ENCODE measurements at places on chromosomes 16 and 17. TPM values are rescaled to one million over a fixed set of nuclear protein-coding genes. Genes with fewer than 3 reads are reported as not detected.

Gene GAS2L2
- total RNA-seq = not detected

Gene CMTM2
- not detected for total RNA-seq

- peak; percentile 66 for DNase-seq
Measured at GRCh38 chr17:29592850-29593551, at the start of gene ANKRD13B. ANKRD13B (plus strand) TSS chr17:29593132; CDS start chr17:29593622, 490 bp downstream.

DNA sequence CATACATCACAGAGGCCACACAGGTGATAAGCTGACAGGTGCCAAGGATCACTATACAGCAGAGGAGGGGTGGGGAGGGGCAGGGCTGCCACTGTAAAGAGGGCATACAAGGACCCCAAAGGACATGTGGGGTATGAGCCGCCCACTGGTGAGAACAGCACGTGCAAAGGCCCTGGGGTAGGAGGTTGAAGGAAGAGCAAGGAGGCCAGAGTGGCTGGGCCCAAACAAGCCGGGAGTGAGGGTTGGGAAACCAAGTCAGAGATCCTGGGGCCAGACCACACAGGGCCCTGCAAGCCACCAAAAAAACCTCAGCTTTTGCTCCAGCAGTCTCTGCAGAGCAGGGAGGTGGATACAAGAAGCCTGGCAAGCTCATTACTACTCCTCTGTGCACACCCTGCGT lies 6.5 kb downstream of the NATD1 start:
- no peak for DNase-seq

Gene TMEM204
- 2.9 TPM for total RNA-seq

GRCh38 chr17:44655983-44656710 lies at the start of gene MEIOC:
MEIOC (plus strand) TSS chr17:44656468; CDS start chr17:44656614, 146 bp downstream.
- no peak for DNase-seq

Gene FBXL16
- 2.0 TPM for total RNA-seq

DNA sequence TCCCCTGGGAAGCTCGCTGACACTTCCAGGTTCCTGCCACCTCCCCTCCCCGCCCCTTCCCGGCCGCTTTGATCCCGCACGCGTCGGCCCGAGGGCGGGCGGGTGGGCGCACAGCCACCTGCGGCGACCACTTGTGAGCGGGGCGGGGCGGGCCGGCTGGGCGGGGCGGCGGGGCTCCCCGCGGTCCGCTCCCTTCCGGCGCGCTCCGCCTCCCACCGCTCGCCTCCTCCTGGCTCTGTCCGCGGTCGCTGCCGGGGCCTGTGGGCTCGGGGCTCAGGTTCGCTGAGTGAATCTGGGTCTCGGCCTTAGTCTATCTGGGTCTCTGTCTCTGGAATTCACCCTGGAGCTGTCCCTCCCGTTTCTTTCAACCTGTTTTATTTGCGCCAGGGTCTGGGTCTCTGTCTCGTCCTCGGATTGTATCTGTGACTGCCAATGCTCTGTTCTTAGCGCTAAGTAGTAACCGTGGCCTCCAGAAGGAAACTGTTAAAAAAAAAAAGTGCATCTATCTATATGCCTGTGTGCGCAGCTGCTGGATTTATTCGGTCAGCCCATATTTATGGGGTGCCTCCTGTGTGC lies 2.7 kb upstream of the HES7 start:
- peak; percentile 67 for DNase-seq

Gene YBX2
- 22.1 TPM for total RNA-seq

DNA sequence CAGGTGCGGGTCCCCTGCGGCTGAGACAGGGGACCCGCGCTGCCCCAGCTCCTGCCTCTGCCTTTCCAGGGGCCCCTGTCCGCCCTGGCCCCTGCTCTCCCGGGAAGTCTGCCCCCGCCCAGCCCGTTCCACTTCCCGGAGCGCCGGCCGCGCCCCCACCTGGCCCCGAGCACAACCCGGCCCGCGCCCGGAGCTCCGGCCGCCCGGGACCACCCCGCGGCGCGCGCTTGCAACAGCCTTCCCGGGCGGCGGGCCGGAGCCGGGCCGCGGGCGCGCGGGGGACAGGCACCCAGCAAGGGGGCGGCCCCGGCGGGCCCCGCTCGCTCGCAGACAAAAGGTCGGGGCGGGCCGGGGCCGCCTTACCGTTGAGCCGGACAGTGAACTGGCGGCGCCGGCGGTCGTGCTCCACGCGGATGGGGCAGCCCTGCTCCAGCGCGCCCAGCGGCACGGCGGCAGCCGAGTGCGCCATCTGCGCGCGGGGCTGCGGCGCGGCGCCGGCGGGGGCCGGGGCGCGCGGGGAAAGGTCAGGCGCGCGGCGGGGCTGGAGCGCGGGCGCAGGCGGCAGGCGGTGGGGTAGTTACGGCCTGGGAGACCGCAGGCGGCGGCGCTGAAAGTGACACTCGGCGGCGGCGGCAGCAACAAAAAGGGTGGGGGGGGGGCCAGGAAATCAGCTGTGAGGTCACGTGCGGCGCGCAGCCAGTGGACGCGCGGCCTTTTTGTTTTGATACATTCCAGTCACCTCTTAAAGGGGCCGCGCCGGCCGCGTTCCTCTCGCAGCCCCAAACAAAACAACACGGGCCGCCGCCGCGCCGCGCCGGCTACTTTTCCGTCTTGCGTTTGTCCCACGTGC lies at the start of gene NATD1:
Gene NATD1 (minus strand): TSS at position 615 of the 850 bp plus-strand sequence. CDS start 146 bp downstream, at position 469.
- peak; percentile 81 for DNase-seq

DNA sequence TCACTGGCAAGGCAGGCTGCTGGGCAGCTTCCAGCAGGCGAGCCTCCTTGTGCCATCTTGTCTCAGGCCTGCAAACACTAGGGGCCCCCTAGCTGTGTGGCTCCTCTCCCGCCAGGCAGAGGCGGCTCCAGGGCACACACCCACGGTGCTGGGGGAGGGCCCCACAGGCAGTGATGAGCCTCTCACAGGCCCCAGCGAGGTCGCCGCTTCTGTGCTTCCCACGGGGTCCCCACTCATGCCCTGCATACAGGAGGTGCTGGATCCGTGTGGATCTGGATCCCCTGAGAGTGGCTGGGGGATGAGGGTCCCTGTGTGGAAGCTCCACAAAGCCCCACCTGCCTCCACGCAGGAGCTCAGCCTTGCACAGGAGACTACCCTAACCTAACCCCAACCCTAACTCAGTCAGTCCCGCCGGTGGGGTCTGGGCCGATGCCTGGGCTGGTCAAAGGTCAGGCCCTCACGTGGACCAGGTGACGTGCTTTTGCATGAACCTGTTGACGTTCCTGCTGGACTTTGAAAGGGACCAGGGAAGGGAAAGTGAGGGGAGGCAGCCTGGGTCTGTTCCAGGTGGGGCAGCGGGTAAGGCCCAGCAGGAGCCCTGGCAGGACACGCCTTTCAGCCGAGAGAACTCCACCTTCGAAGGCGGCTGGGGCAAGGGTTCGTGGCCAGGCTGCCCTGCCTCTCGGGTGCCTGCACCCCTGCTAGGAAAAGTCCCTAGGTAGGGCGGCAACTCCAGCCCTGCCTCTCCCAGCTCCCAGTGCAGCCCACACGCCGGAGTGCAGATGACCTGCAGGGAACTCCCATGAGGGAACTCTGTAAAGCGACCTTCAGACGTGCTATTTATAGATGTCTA lies 5.2 kb downstream of the SECTM1 start:
- DNase-seq = peak; percentile 85

Gene TCAP
- 0.49 TPM for total RNA-seq

DNA sequence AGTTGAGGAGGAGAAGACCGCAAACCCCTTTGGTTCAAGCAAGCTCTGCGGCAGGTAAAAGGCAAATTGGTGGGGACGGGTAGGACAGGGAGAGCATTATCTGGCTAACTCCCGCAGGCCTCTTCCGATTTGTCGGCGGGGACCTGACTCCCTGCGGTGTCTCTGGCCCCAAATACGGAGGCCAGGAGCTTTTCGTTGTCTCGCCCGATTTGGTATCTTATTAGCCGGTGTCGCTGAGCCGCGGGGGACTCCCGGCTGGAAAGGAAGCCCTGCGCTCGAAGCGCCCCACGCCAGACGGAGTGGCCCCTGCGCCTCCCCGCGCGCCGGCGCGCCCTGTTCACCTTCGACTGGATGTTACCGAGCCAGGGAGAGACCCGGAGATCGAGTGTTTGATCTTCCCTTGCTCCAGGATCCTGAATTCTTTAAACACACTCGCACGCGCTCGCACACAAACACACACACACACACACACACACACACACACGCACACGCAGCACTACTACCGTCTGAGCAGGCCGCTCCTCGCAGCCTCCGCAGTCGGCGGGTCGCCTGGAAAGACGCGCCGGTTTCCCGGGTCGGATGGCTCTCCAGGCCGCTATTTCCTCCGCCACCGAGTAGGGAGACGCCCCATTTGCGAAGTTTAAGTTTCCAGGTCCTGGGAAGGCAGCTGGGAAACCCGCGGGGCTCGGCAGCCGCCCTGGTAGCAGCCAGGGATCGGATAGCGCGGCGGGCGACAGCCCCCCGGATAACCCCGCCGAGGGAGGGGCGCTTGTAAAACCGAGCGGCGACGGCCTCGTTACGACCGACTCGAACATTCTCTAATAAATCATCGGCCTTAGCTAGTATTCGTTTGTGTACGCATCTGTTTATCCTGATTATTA lies 3.3 kb downstream of the PRAC1 start:
- peak; percentile 46 for DNase-seq

GRCh38 chr17:65527857-65528591 lies 33.4 kb downstream of the AXIN2 start:
- DNase-seq = no peak

Gene CRHR1
- total RNA-seq = not detected

GRCh38 chr17:17075125-17075781 lies 33.0 kb downstream of the MPRIP start:
- no peak for DNase-seq

DNA sequence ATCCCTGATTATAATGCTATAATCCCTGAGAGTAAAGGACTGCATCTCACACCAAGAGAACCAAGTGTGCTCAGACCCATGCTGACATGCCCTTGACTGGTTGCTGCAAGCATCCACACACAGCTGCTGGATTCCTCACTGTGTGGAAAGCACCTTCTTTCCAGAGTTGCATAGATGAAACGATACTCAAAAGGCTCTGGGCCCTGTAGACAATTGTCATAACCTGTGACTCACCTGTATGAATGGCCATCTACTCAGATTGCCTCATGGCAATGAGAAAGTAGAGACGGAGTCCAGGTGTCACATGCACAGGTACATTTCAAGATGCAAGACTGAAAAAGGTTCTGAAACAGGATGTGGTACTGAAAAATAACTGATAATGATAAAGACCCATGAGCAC lies 58.1 kb downstream of the MPHOSPH6 start:
- DNase-seq = no peak

Gene ORAI3
- 22.1 TPM for total RNA-seq

DNA sequence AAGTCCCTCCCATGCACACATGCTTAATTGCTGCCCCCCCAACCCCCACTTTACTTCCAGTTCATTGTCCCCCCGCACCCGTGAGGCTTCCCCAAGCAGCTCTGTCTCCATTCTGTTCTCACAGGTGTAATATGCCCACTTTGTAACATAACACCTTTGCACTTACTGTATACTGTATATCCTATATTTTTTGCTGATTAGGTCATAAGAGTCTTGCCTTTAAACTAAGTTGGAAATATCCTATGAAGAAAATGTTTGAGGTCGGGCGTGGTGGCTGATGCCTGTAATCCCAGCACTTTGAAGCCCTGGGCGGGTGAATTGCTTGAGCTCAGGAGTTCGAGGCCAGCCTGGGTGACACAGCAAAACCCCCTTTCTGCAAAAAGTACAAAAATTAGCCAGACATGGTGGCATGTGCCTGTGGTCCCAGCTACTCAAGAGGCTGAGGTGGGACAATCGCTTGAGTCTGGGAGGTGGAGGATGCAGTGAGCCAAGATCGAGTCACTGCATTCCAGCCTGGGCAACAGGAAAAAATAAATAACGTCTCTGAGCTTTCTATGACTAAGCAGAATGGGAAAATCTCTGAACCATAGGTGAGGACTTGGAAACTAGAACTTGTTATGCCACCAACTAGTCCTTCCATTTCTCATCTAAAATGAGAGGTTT lies 76.1 kb downstream of the TNRC6C start:
- no peak for DNase-seq

DNA sequence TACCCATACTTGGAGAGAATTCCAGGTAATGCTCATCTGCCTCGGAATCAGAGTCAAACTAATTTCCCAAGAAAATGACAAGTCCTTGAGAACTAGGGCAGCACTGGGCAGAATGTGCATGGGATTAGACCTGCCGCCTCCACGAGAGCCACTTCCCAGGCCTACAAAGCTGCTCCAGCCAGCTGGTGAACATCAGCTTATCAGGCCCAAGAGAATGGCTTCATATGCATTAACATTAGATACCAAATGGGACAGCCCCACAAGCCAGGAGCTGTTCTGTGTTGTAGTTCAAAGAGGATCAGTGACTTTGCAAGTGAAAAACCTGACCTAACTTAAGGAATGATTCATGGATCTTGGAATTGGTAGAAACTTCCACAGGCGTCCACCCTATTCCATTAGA lies 203.3 kb downstream of the CYLD start:
- no peak for DNase-seq

GRCh38 chr17:1865252-1866037 lies 35.6 kb downstream of the RPA1 start:
- peak; percentile 63 for DNase-seq

DNA sequence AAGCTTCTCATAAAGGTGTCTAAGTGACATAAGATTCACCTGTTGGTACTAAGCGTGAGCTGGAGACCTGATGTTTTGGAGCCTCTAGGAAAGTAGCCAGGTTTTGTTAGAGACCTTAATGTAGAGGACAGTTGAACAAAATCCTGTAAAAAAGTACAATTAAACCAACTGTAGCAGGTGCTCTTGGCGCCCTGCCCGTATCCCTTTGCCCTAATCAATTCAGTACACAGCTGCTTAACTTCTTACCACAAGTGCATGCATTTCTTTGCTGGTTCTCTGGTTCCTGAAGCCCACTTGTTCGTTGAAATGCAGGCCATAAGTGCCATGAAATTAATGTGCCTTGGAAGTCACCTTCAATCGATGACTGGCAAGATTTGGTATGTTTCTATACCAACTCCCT lies 24.4 kb downstream of the GLP2R start:
- no peak for DNase-seq

DNA sequence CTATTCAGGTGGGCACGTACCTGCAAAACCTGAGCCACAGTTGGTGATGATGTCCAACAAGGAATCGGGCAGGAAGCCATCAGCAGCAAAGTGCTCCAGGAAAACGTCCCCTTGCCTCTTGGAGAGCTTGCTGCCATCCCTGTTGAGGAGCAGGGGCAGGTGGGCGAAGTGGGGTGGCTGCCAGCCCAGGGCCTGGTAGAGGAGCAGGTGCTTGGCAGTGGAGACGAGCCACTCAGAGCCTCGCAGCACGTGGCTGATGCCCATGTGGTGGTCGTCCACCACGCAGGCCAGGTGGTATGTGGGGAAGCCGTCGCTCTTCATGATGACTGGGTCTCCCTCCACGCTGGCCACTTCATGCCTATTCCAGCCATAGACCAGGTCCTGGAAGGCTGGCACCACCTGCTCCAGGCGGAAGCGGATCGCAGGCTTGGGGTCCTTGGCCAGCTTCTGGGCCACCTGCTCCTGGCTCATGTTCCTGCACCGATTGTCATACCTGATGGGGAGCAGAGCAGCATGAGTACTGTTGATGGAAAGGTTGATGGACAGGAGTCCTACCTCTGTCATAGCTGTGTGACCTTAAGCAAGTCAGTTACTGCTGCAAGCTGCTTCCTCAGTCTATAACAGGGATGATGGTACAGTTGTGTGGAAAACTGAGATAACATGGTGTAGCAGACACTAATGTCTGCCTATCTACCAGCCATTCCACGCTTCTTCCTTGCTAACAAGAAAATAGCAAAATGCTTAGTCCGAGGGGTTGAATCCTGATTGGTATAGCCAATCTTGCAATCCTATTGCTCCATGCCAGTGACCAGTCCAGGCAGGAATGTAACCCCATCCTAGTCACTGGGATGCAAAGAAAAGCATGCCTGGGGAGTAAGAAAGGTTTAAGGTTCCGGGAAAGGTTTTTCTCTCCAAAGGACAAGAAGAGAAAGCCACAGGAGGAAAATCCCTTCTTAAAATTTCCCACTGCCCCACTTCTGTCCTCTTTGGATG lies 22.0 kb downstream of the EARS2 start:
- DNase-seq = no peak
